ENCODE measurements at places on chromosomes 16 and 17.

- peak; percentile 45 for DNase-seq
Observed at GRCh38 chr17:58006560-58006923, 504 bp downstream of the SRSF1 start.

DNA sequence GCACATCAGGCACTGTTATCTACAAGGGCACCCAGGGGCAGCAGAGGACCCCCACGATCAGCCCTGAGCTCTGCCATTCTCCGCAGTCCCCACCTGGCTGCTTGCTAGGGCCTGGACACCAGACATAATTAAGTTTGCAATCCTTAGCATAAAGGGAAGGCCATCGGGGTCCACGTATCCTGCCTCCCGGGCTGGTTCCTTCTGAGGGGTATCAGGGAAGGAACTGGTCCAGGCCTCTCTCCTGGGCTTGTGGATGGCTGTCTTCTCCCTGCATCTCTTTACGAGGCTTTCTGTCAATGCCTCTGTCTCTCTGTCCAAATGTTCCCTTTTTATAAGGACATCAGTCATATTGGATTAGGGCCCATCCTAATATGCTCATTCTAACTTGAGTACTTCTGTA, 77.8 kb downstream of the CYLD start:
- no peak for DNase-seq

DNA sequence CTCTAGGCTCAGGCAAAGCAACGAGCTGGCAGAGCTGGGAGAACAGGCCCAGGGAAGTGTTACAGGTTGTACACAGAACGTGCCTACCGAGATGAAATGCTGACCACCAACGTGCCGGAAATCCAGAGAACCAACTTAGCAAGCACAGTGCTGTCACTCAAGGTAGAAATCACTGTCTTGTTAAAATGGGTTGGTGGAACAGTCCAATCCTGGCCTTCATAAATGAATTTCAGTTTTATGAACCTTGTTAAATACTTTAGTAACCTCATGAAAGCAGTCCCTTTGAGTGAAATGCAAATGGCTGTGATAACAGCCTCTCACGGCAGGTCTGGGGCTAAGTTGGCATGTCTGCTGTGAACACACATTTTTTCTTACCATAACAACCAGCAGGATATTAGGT, 29.0 kb downstream of the ETV4 start:
- no peak for DNase-seq

GRCh38 chr17:66928949-66929348, 35.6 kb upstream of the CACNG4 start:
- no peak for DNase-seq

DNA sequence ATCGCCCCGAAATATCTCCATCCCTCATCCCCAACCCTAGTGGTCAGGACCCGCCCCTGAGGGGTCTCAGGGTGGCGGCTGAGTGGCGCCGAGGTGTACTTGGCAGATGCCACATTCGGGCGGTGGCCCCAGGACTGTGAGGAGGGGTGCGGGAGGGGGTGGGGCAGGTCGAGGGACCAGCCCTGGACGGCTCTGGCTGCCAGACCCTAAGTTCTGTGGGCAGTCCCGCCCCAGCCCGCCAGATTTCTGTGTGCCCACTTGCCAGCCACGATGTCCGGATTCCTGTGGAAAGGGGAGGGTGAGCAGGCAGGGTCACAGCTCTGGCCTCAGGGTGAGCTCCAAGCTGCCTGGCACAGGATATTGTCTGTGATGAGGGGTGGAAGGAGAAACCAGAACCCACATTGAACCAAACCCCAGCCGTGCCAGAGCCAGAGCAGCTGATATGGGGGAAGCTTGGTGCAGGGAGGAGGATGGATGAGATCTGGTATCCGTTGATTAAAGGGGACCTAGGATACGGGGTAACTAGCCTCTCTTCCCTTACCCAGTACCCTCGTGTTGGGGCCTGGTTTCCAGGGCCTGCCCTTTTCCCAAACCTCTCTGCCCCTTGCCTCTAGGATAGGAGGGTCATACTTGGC, 1.1 kb upstream of the CHAD start:
- DNase-seq = no peak

DNA sequence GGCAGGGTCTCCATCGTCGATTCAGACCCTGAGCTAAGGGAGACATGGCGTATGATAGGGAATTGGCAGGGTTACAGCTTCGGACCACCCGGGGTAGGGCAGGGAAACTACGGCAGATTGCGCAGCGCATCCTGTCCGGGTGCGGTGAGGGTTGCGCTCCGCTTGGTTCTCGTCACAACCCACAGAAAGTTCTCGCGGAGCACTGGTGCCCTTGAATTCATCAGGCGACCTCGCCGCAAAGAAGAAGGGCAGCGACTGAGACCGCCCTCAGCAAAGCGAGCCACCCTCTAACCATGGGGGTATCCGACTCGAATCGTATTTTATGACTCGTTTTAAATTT, 1.2 kb downstream of the HS3ST3B1 start:
- DNase-seq = peak; percentile 41

DNA sequence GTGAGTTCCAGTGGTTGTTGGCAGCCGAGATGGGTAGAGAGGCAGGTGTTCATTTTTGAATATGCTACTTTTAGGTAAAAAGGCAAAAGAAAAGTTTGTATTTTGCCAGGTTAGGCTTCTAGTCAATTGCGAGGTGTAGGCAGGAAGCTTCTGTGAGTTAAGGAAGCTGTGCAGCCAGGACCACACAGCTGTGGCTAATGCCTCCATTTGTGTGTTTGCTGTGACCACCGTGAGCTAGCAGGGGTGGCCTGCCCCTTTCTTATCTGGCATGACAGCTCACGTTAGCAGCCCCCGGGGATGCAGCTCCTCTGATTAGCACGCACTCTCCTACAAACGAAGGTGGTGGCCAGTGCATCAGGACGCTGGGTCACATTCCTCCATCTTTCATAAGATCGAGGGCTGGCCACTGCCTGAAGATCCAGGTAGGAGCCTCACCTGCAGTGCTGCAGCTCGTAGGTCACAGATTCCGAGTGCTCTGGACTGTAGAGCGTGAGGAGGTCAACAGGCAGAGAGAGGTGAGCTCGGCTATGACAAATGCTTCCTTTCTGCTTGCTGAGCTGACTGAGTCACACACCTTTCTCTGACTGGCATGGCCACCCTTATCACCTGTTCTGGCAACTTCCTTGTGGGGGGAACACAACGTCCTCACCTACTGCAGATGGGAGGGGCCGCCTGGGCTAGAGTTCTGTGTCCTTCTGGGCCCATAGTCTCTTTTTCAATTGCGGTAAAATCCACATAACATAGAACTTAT, 244.4 kb downstream of the HS3ST3B1 start:
- DNase-seq = no peak

DNA sequence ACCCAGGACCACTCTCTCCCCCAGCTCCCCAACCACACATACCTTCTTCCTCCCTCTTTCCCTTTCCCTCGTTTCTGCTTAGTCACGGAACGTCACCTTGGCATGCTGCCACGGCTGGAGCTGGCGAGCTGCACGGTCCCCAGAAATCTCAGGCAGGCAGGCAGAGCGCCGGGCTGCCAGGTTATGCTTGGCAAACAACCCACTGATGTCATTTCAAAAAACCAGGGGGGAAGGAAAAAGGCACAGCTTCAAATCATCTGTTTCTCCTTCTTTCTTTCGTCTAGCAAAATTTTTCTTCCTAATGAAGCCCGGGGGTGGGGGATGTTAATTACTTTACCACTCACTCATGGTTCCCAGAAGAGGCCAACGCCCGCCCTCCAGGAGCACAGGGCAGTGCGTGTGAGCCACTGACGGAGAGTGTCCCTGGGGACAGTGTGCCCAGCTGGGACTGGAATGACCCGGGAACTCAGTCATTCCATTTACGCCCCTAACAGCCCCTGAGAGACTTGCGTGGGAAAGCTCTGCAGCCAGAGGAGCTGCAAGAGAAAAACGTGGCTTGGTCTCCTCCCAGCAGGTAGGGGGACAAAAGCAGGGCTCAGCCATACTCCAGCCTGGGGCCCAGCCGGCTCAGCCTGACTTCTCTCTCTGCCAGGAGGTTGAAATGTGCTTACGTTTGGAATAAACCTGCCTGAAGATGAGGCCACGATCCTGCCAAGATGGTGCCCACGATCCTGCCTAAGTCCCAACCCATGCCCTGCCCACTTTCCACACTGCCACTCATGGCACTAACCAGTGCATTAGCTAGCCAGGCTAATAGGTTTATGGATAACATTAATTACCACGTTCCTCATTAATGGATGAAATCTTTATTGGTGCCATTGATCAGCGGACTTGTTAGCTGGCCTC, 198.9 kb downstream of the ZFHX3 start:
- DNase-seq = no peak

DNA sequence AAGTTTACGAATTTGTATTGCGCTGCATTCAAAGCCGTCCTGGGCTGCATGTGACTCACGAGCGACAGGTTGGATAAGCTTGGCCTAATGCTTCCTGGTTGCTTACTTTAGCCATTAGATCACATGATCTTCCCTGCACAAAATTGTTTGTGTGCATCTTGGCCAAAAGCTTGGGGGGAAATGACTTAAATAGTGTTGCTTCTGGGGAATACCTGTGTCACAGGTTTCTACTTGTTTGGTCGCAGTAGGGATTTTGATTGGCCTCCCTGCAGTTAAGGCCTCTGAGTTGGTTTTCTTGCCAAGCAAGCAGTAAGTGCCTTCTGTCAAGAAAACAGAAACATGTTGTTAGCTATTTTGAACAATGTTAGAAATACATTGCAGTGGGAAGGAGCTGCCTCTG, 39.6 kb upstream of the DUSP14 start:
- DNase-seq = no peak

GRCh38 chr16:4360538-4361021, 9.5 kb upstream of the PAM16 start:
- no peak for DNase-seq

- DNase-seq = peak; percentile 33
Observed at GRCh38 chr17:1515640-1516387, 598 bp downstream of the INPP5K start.

DNA sequence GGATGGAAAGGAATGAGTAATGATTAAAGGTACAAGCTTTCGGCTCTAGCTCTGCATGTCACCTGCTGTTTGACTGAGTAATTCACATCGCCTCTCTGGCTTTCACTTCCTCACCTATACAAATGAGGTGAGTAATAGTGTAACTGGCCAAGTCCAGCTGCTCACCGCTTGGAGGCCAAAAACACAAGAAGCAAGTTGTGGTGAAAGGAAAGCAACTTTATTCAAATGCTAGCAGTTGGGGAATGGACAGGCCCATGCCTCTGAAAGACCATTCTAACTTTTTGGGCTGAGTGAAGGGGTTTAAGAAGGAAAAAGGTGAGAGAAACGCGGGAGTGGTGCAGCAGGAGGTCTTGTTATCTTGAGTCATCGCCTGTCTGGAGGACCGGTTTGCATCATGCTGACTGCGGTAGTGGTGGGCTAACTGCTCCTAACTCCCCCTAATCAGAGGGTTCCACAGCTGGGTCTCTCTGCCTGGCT, 45.7 kb upstream of the CSNK2A2 start:
- no peak for DNase-seq

DNA sequence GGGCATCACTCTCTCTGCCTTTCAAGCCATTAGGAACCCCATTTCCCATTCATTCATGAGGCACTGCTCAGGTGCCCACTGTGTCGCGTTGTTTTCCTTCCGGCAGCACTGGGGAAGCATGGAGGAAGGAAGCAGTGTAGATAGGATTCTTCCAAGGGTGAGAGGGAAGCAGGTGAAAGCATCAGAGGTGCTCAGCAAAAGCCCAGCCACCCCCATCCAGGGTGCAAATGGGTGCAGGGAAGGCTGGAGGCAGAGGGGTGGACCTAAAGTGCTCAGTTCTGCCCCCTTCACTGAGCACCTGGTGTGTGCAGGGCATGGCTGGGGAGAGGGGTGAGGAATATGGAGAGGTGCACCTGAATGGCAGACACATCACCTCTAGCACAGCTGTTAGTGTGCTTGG, 3.4 kb upstream of the NXPH3 start:
- no peak for DNase-seq
